Endodermal cell (in vitro differentiated cells): ENCODE measurements at places on chromosomes 5 and 9. TPM values are rescaled to one million over a fixed set of nuclear protein-coding genes. Genes with fewer than 3 reads are reported as not detected.

DNA sequence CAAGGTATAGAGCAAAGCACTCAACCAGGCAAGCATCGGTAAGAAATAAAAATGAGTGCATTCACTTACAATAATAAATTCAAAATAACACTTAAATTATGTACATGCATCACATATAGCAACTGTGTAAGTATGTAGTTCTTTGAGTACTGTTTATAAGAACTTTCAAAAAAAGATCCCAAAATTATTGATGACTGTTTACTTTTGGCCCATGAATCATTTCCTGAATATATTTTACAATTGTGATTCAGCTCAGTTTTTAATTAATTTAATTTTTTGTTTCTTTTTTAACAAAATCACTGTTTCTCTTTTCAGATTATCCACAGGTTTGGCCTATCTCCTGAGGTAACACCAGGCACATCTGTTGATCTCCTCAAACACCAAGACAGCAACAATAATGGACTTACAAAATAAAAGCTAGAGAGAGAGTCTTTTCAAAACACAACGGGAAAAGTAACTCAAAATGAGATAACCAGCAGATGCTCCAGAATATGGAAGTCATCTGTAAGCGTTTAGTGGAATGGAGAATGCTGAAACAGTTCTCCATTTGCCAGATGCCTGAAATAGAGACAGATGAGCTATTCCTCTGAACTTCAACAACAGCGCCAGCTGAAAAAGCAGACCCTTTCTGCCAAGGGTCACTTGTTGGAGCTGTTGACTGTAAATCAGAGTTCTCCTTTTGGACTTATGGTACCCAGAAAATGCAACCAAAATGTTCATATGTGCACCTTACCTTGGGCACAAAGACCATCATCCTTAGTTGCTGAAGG lies 348.6 kb upstream of the RGMB start:
- DNase-seq: no peak
- no peak overlapping the region for H3K4me3 ChIP-seq
- H3K27me3 ChIP-seq: no peaks in the 10 kb centered on the region
- no peaks in the 10 kb centered on the region for H3K4me1 ChIP-seq
- peaks cover 20% of the 10 kb centered on the region for H3K36me3 ChIP-seq

- no peaks in the 10 kb centered on the region for H3K4me1 ChIP-seq
- H3K27me3 ChIP-seq: no peaks in the 10 kb centered on the region
- H3K27ac ChIP-seq: no peak overlapping the region
Measured at GRCh38 chr9:126838055-126838811, 22.2 kb upstream of the ZBTB34 start.

GRCh38 chr5:135643881-135644766 lies 65.3 kb upstream of the CXCL14 start:
- H3K36me3 ChIP-seq: no peaks in the 10 kb centered on the region
- no peaks in the 10 kb centered on the region for H3K4me1 ChIP-seq
- no peak overlapping the region for H3K27ac ChIP-seq

DNA sequence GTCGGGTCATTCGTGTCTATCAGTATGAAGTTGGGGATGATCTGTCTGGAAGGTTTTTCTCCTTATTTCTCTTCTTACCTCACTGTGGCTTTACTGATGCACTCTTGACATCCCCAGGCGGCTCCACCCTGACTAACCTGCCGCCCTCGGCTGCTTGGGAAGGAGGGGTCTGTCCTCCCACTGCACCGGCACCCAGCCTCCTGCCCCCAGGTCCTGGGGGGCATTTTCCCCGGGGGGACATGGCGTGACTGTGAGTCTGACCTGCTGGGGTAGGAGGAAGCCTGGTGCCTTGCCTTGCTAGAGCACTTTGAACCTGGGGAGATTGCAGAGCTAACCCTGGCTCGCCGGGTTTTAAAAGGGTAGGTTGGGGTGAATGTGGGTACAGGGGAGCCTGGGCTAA lies 27.5 kb downstream of the DYNC2I2 start:
- no peaks in the 10 kb centered on the region for H3K4me1 ChIP-seq
- no peak for DNase-seq
- peaks cover 86% of the 10 kb centered on the region for H3K36me3 ChIP-seq
- no peaks in the 10 kb centered on the region for H3K27me3 ChIP-seq

DNA sequence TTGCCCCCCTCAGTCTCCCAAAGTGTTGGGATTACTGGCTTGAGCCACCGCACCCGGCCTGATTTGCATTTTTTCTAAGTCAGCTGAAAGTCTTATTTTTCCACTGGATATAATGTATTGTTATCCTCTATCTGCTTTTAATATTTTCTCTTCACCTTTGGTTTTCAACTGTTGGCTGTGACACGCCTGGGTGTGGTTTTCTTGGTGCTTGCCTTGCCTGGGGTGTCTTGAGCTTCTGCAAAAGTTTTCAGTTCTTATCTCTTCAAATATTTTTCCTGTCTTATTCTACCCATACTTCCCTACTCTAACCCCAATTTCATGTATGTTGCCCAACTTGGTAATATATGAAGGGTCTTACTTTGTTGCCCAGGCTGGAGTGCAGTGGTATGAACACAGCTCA lies 4.3 kb upstream of the MXD3 start:
- H3K4me3 ChIP-seq: no peak overlapping the region
- no peak for DNase-seq
- no peaks in the 10 kb centered on the region for H3K36me3 ChIP-seq
- H3K4me1 ChIP-seq: no peaks in the 10 kb centered on the region
- no peaks in the 10 kb centered on the region for H3K27me3 ChIP-seq

The RFESD gene
- 10.7 to 31.5 TPM (median 13.7 TPM) in 3 replicates for total RNA-seq

The SLC6A3 gene
- total RNA-seq: 0.18 and 0.23 TPM in 2 replicates
